Naive thymus-derived CD8-positive, alpha-beta T cell (primary cell): ENCODE measurements at places on chromosomes 4 and X.

DNA sequence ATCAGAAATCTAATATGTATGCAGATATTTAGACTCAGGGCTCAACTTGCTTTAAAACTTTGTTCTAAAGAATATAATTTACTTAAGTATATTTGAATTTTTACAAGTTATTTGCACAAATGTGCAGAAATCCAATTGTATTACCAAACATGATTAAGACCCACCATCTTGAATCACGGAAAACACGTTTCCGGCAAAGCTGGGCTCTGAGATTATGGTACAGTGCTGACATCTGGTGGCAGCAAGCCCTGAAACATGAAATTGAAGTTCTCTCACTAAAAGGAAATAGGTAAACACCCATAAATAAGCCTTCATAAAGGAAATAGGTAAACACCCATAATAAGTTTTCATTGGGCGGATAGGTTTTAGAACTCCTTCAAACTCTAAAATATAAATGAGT, 98.3 kb upstream of the MAOA start:
- peak; percentile 62 for DNase-seq

DNA sequence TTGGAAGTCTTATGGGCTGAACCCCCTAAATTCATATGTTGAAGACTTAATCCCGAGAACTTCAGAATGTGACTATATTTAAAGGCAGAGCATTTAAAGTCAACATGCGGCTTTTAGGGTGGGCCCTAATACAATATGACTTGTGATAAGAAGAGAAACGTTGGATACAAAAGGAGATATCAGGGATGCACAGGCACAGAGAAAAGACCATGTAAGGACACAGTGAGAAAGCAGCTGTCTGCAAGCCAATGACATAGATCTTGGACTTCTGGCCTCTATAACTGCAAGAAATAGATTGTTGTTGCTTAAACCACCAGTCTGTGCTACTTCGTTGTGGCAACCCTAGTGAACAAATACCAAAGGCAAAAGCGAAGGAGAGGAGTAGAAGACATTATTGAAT, 42.2 kb downstream of the GABRG1 start:
- DNase-seq: no peak

- no peak for DNase-seq
Measured at GRCh38 chrX:86121916-86122315, 26.3 kb upstream of the DACH2 start.

- DNase-seq: no peak
Measured at GRCh38 chr4:174425669-174426068, 96.6 kb downstream of the HPGD start.

- no peak for DNase-seq
Measured at GRCh38 chr4:161828061-161828460, 335.7 kb downstream of the FSTL5 start.

DNA sequence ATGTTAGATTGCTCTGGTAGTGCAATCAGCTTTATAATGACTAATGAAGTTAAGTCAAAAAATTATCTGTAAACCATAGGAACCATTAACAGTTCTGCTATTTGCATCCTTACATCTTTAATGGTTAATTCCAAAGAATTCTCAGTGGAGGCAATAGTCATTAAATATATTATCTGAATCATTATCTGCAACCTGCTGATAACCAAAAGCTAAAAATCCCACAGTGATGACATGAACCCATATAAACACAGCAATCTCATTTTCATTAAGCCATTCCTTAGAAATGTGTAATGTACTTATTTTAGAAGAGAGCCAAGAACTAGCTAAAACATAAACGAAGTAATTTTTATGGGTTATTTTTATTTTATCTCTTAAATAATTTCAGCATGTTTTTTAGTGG, 60.2 kb downstream of the MAGEB16 start:
- DNase-seq: no peak

DNA sequence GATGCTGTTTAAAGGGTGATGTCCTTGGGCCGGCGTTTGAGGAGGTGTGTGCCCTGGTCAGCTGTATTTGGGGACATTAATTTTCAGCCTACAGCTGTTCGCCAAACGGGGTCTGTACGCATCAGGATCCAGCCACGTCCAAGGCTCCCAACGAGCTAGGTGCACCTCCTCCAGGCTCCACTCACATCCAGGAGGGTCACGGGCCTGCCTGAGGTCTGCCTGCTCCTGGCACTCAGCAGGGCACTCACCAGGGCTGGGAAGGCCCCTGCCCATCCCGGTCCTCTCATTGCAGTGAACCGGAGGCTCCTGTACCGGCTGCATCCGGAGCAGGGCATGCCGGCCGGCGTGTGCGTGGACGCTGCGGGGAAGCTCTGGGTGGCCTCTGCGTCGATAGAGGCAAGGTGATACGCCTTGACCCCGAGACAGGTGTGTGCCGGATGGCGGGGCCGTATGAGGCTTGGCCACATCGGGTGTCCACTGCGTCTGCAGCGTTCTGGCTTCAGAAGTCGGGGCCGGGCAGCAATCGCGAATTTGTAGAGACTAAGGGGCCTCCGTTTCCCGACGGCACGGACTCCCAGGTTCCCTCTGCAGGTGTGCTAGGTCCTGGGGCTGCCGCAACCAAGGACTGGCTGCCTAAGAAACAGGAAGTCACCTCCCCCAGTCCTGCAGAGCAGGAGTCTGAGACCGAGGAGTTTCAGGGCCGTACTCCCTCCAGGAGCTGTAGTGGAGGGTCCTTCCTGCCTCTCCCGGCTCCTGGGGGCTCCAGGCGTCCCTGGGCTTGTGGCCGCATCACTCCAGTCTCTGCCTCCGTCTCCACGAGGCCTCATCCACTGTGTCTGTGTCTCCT, 27.5 kb upstream of the PLCXD1 start:
- DNase-seq: no peak

GRCh38 chr4:71275004-71275403, 63.8 kb upstream of the SLC4A4 start:
- DNase-seq: no peak

DNA sequence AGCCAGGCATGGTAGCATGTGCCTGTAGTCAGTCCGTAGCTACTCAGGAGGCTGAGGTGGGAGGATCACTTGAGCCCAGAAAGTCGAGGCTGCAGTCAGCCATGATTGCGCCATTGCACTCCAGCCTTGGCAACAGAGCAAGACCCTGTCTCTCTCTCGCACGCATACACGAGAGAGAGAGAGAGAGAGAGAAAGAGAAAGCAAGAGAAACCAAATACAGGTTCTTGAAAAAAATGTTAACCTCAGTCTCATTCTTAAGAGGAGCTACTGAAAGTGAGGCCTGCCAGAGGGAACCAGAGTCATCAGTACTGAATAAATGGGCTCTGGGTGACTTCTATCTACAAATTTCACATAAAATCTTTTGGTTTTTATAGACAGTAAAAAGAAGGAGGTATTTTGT, 42.9 kb downstream of the KIAA0232 start:
- no peak for DNase-seq

DNA sequence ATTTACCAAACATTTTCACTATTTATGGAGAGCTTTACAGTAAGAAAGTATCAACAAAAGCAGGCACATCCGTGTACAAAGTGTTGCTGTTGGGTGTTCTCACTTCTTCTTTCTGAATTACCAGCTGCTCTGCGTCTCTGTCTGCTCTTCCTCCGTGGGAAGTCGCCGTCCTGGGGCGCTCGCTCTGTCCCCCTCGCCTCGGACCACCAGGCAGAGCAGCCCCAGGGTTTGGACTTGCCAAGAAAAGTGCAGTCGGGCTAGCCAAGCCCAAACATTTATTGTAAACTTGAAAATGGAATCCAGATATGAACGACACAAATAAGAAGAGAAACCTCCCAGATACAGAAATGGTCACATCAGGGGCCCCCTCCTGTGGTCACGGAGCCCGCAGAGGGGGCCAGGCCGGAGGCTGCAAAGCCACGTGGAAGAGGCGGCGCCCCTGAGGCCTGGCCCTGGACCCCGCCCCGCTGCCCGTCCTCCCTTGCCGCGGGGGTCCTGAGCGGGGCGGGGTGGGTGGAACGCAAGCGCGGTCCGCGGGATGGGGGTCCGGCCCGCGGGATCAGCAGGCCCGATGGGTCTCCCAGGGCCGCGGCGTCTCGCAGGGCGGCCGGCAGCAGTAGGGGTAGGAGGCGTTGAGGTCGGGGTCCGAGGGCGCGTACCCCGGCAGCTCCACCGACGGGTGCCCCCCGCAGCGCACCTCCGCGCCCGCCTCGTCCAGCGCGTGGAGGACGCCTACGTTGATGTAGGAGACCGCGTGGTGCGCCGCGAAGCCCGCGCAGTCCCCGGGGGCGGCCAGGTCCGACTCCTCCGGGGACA, 1.5 kb downstream of the TMEM271 start:
- DNase-seq: no peak

DNA sequence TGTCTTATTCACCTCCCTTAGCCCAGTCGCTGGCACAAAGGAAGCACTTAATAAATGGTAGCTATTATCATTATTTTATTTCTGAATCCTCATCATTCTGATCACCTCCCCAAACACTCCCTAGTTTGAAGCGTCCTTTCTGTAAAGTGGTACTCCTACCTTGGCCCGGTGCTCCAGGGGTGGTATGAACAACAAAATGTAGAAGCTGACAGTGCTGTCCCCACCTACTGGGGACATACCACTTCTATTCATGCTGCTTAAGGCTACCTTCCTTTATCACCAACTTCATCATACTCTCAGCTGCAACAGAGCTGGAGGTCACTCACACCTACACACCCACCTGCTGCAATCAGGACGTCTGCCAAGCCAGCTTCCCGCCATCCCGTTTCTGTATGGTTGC, 40.8 kb upstream of the APLN start:
- no peak for DNase-seq

- no peak for DNase-seq
Measured at GRCh38 chrX:13180807-13181206, 136.4 kb upstream of the FAM9C start.

GRCh38 chrX:155434906-155435743, 23.3 kb downstream of the F8A3 start:
- DNase-seq: no peak

DNA sequence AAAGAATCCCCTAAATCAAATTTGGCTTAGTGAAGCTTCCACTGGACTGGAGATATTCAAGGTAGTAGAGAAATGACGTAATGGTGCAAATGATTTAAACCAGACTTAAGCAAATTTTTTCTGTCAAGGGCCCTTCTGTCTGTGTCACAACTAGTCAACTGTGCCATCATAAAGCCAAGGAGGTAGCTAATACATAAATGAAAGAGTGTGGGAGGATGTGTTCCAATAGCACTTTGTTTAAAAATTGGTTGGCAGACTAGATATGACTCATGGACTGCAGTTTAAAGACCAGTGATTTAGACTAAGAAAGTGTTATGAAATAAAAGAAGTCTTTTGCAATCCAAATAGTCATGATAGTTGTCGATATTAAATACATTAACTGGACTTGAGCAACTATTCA, 24.3 kb upstream of the TEX13C start:
- no peak for DNase-seq

- no peak for DNase-seq
Measured at GRCh38 chrX:136694431-136695087, 46.6 kb downstream of the CD40LG start.

DNA sequence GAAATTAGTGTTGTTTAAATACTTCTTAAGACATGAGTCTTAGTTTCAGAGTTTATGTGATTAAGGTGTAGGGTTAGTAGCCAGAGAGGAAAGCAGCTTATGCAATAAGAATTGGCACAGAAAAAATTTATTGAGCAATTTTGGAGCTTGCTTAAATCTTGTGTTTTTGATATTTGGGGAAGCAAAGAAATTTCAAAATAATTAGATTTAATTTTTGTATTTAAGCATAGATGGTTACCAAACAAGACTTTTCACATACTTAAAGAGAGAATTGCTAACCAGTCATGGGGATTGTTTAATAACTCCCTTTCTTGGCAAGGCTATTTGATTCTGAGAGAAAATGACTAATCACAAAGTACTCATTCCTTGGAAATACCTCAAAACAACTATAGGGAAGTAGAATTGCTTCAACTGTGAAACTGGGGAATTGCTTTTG, 202.0 kb upstream of the GRID2 start:
- no peak for DNase-seq

GRCh38 chr4:73648478-73648877, 28.2 kb upstream of the RASSF6 start:
- DNase-seq: no peak

DNA sequence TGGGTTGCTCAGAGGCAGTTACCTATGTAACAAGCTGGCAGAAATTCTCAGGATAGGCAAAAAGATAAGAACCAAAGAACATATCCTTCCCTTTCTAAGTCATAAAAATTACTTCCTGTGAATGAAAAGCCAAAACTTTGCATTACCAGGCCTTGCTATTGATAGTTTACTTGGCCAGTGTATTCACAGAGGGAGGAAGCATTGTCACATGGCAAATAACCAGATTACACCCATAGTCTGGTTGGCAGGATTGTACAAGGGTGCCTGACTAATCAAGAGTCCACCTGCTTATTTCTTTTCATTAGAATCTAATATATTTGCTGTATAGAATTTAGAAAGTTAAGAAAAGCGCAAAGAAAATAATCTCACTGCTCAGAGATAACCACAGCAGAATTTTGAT, 14.1 kb downstream of the XIAP start:
- no peak for DNase-seq

DNA sequence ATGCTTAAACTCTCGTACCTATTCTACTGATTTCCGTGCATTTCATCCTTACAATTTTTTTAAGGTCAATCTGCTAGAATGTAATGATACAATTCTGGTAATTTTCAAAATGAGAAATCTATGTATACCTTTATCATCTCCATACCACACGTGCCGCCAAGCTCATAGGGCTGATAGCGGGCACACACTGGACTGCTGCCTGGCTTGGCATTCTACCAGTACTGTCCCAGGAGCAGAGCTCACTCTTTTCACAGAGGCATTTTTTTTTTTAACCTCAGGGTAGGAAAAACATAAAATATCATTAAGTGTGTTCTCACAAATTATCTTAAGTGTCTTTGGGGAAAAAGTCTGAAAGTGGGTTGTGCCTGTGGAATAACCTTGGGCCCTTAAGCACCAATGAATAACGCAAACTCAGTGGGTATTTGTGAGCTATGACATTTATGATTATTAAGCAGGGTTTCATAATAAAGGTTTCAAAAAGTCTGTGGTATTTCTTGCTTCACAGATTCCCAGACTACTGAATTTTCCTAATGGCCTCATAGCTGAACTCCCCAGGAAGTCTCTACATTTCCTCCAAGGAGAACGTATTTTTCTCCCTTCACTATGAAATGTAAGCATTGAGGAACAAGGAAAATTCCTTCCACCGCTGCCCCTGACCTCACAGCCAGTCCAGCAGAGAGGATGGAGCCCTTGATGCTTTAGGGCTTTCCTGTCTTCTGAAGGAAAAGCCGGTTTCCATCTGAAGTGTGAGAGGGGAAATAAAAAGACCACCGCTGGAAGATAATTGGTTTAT, 125.2 kb downstream of the ELOVL6 start:
- DNase-seq: no peak

- no peak for DNase-seq
Measured at GRCh38 chr4:76600447-76600846, 165.4 kb downstream of the SHROOM3 start.

- DNase-seq: no peak
Measured at GRCh38 chr4:154492288-154492687, 689 bp upstream of the DCHS2 start.
